Astrocyte (in vitro differentiated cells and primary cell): ENCODE measurements at places on chromosomes 6 and 20. TPM values are rescaled to one million over a fixed set of nuclear protein-coding genes. Genes with fewer than 3 reads are reported as not detected.

DNA sequence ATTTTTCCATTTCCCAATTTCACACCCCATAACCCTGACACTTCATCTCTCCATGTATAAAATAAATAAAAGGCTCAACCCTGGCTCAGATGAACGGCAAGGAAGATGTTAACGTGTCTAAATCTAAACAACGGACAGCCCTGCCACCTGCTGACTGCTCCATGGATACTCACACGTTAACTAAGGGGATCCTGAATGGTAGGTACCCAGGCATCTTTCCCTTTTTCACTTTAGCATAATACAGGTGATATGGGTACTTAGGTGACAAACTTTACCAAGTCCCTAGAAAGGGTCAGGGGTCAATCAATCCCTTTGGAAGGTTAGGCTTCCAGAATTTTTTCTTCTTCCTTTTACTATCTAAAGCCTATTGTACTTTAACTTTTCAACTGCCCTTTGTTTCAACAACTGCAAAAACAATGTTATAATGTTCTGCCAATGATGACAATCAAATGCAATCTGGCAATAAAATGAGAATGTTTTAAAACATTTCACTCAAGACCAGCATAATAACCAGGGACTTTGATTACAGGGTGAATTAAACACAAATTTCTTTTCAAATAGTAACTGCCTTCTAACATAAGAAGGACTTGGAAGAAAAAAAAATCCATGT lies 52.4 kb upstream of the IPCEF1 start:
- DNase-seq = no peak

DNA sequence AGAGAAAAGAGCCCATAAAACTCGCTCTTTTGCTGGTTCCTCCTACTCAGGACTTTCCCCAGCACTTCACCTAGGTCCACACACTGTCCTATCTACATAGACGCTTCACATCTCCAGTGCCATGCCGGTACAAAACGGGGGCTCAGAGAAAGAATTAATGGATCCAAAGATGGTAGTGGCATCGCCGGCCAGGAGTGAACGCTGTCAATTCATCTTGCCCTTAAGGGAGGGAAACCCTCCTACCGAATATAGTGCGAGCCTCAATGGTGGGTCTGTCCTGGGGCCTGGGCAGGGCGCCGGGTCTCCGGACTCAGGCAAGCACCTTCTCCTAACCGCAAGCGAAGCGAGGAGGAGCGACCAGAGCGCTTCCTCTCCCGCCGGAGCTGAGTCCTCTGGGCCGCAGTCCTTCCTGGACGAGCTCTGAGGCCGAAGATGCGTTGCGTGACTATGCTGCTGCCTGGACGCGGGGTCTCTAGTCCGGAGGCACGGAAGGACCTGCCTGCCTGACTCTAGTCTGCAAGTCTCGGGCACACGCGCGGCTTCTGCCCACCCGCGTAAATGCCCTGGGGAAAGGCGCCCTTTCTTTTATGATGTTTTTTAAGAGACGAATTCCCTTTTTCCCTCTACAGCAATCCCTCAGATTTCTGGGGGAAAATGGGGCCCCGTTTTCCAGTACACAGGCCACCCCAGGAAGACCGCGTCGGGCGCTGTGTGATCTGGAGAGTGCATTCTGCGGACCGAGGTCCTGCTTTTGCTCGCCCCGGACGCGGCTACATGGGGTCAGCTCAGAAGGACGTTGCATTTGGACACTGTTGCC lies 100.1 kb upstream of the PRDM1 start:
- no peak for DNase-seq

- DNase-seq = no peak
Observed at GRCh38 chr20:4073852-4074741, 58.7 kb upstream of the RNF24 start.

The RRAGD gene
- 3.8 and 5.2 TPM in 2 replicates for total RNA-seq

The VGLL2 gene
- total RNA-seq = 1.2 and 1.7 TPM in 2 replicates
